ENCODE measurements at places on chromosomes 12 and 14.

DNA sequence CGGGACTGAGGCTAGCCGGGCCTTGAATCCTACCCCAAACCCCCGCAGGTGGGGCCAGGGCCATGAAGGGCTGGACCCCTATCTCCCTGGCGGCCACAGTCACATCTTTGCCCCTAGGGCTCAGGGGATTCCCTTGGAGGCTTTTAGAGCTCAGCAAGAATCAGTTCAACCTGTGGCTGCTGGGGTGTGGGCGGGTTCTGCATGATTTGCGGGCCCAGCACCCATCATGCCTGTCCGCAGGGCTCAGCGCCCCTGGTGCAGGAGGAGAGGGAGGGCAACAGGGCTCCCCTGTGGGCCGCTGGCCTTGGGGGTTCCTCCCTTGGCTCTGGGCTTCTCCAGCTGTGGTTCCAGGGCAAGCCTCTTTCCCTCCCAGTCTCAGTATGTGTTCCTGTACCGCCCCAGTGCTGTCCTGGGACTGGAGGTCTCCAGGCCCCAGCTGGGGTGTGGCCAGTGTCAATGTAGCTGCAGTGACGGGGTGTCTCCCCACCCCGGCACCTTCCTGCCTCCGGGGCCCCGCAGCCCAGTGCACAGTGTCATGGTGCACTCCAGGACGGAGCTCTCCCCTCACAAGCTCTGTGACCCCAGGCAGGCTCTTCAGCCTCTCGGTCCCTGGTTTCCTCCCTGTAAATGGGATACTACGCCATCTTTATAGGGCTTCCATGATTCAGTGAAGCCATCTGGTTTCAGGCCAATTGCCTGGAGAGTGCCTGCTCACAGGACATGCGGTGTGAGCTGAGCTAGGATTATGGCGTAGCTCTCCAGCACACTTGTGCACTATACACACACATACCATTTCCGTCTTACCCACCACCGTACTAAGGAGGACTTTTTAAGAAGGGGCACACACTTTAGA, 9.9 kb upstream of the LBHD2 start:
- no peak for DNase-seq

- DNase-seq = no peak
Measured at GRCh38 chr12:12491606-12492005, 71.1 kb downstream of the DUSP16 start.

GRCh38 chr14:75626396-75626795, 34.3 kb downstream of the ERG28 start:
- no peak for DNase-seq

- no peak for DNase-seq
Measured at GRCh38 chr12:94839347-94839746, 164.2 kb downstream of the NDUFA12 start.

DNA sequence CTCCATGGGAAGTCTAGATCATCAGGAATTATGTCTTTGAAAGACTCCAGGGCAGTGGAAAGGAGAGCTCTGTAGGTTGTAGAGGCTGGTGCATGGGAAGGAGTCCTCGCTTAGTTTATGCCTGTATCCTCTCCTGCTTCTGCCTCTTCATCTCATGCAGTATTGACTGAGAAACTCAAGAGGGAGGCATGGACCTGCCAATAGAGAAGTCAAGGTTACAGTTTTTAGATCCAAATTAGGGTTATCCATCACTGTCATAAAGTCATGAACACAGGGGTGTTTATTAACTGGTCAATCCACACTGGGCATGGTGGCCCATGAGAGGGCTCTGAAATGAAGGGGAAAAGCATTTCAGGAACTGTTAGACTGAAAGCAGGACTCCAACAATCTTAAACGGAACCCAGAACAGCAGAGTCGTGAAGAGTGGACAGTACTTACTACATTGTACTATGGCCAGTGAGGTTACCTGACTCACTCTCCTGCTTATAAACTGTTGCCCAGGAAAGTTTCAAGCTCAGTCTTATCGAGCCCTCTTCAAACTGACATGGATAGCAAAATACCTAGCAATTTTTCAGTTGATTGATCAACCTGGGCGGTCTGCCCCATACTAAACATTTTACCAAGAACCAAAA, 30.1 kb upstream of the DHRS7 start:
- no peak for DNase-seq

DNA sequence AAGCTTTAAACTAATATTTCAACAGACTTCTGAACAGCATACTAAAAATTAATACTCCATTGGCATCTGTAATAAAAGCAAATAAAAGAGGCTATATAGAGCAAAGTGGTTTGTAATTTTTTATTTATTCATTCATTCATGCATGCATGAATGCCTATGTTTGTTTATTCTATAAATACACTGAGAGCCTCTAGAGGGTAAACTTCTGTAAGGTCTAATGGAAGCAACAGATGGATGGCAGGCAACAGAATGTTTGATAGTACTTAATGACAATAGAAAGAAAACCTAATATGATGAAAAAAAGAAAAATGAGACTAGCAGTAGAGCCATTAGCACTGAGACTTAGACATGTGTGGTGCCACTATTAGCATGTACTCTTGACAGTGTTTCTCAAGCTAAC, 253.1 kb downstream of the CCDC91 start:
- no peak for DNase-seq

- DNase-seq = no peak
Measured at GRCh38 chr14:104596451-104596918, 8.1 kb downstream of the TMEM179 start.

DNA sequence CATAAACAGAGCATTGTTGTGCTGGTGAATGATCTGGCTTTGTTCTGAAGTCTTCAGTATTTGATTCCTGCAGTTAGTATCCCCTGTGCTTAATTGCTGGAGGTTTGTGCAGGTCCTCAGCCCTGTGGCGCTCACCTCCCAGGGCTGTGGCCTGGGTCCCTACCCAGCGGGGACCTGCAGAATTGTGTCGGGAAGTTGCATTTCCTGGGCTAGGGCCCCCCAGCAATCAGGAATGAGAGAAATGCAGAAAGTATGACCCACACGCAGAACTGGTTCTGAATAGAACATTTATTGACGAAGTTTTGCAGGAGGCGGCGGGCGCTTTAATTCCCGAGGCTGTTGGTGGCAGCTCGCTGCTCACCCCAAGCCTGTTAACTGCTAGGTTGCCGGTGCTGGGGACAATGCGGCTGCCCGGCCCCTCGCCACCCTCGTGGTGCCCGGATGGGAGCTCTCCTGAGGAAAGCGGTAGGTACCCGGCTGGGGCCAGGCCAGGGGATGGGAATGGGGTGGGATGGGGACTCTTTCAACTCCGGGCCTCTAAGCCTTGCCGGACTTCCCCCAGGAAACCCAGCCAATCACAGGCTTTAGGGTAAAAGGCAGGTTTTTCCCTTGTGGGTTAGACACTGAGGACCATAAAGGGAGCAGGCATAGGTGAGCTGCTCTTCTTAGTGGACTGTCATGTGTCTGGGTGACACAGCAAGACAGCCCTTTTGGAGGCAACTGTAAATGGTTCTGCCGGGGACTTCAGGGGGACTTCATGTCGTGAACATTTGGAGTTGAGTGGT, 11.6 kb downstream of the PLEKHG3 start:
- peak; percentile 22 for DNase-seq

GRCh38 chr14:93566065-93566693, 135.4 kb downstream of the UNC79 start:
- DNase-seq = no peak

- DNase-seq = no peak
Measured at GRCh38 chr14:31083781-31084180, 57.6 kb upstream of the STRN3 start.

GRCh38 chr14:24188251-24189058, at the start of gene IPO4:
TSS of gene IPO4 (minus strand) at chr14:24188816. CDS start at chr14:24188787, 29 bp downstream.
- DNase-seq = peak; percentile 98

GRCh38 chr14:104328607-104329006, 190.2 kb downstream of the KIF26A start:
- DNase-seq = no peak

GRCh38 chr14:64952598-64953309, 10.2 kb upstream of the GPX2 start:
- no peak for DNase-seq

Measured in fibroblast of skin of abdomen (primary cell).